ENCODE measurements at places on chromosomes 1 and 21.

DNA sequence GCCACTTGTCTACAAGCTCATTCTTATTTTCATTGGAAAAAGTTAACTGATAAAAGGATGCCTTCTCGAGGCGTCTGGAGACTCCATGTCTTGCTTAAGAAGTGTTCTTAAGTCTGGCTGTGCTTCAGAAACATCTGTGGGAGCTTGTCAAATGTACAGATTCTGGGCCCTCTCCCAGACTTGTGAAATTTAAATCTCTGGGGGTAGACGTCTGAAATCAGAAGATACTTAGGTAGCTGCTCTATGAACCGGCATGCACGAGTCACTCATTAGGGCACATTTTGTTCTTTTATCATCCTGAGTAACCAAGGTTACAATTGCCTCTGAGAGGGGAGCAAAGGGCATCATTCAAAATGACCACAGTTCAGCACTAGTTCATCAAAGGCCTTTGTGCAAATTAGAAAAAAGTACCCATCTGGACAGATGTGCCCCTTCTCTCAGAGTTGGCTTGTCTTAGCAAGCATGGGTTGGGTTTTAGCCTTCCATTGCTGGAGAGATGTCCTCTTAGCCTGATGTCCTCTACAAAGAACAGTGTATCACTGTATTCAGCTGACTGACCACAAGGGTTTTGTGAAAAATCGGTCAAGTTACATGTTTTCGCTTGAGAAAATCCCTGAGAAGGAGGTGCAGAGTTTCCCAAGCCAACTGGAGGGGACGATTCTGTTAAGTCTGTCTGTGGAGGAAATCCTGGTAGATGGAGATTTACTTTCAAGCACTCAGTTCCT is 156.9 kb downstream of the ASTN1 start:
- H3K27ac ChIP-seq: no peak overlapping the region
- peaks cover 6% of the 10 kb centered on the region for H3K27me3 ChIP-seq
- DNase-seq: no peak
- no peak overlapping the region for H3K4me3 ChIP-seq
- H3K36me3 ChIP-seq: no peaks in the 10 kb centered on the region

- no peak for DNase-seq
- no peaks in the 10 kb centered on the region for H3K36me3 ChIP-seq
- peak overlapping the region; percentile 85 for H3K4me3 ChIP-seq
Measured at GRCh38 chr1:220786057-220786336, 716 bp upstream of the MTARC1 start.

DNA sequence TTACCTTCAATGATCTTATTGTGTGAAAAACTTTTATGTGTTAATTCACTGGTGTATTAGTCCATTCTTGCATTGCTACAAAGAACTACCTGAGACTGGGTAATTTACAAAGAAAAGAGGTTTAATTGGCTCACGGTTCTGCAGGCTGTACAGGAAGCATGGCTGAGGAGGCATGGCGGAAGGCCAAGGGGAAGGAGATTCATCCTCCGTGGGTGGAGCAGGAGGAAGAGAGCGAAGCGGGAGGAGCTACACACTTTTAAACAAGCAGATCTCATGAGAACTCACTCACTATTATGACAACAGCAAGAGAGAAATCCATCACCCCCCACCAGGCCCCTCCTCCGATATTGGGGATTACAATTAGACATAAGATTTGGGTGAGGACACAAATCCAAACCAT is 44.2 kb upstream of the RGS7 start:
- H3K4me3 ChIP-seq: no peak overlapping the region
- DNase-seq: no peak
- H3K36me3 ChIP-seq: no peaks in the 10 kb centered on the region
- no peak overlapping the region for H3K27ac ChIP-seq
- peaks cover 14% of the 10 kb centered on the region for H3K27me3 ChIP-seq

DNA sequence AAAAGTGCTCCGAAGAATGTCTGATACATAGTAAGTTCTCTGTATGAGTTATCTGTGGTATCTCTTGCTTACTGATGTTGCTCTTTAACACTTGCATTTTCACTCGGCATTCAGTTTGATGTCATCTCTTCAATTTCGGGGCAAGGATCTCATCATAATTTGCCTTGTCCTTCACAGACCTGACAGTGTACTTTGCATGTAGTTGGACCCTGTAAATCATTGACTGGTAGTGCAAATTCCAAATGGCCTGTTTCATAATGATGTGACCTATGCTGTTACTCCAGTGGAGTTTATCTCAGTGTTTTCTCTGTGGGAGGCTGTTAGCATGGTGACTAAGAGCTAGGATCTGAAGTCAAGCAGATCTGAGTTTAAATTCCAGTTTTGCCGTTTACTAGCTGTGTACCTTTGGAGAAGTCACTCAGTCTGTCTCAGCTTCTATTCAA is 34.2 kb upstream of the ABCD3 start:
- DNase-seq: no peak
- H3K4me3 ChIP-seq: peak overlapping the region; percentile 59
- H3K27me3 ChIP-seq: no peaks in the 10 kb centered on the region
- peak overlapping the region; percentile 89 for H3K27ac ChIP-seq
- H3K4me1 ChIP-seq: peaks cover 23% of the 10 kb centered on the region

DNA sequence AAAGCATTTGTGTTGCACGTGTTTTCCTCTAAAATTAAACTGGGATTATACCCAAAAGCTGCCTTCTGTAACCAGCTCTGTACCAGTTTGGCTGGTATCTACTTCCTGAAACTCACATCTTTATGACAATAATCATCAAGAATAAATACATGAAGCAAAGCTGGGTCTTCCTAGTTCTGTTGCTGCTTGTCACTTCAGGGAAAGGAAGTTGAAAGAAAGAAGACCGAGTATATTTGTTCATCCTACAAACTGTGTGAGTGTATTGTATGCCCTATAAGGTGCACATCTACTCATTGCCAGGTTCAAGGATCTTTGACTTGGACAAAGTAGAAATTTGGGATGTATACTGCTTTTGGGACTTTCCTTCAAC is 29.1 kb upstream of the IFNGR2 start:
- no peaks in the 10 kb centered on the region for H3K36me3 ChIP-seq
- no peaks in the 10 kb centered on the region for H3K4me1 ChIP-seq
- peaks cover 5% of the 10 kb centered on the region for H3K27me3 ChIP-seq

- DNase-seq: no peak
- no peaks in the 10 kb centered on the region for H3K27me3 ChIP-seq
- no peaks in the 10 kb centered on the region for H3K36me3 ChIP-seq
- H3K4me1 ChIP-seq: no peaks in the 10 kb centered on the region
- no peak overlapping the region for H3K27ac ChIP-seq
- no peak overlapping the region for H3K4me3 ChIP-seq
Measured at GRCh38 chr1:97160818-97161217, 439.2 kb downstream of the PTBP2 start.

GRCh38 chr1:7224081-7224534 is 438.9 kb downstream of the CAMTA1 start:
- no peaks in the 10 kb centered on the region for H3K36me3 ChIP-seq
- H3K27ac ChIP-seq: no peak overlapping the region
- DNase-seq: no peak
- no peaks in the 10 kb centered on the region for H3K27me3 ChIP-seq

All from type B pancreatic cell (in vitro differentiated cells).